Natural killer cell (primary cell): ENCODE measurements at places on chromosomes 13 and 19.

DNA sequence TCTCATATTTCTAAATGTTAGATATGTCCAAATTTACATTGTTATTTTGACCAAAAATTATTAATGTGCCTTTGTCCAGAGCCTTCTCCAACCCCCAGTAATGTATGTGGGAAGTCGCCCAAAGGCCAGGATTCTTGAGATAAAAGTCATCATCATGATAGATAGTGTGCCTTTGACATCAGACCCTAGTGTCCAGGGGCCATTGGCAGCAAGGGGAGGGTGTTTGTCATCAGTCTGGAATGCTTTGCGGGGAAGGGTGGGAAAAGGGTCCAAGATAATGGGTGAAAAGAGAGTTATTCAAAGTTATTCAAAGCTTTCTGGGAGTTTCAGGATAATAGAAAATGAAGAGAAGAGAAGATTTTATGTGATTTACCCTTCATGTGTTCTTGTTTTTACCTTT is 909.5 kb upstream of the GPC6 start:
- no peak for DNase-seq

DNA sequence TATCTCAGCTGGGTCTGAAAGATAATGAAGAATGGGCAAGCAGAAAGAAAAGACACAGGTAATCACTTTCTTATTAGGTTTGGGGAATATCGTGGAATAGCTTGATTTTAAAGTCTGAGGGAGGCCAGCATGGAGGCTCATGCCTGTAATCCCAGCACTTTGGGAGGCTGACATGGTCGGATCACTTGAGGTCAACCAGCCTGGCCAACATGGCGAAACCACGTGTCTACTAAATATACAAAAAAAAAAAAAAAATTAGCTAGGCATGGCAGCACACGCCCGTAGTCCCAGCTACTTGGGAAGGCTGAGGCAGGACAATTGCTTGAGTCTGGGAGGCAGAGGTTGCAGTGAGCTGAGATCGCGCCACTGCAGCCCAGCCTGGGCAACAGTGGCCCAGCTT is 1.5 kb upstream of the PAFAH1B3 start:
- no peak for DNase-seq

GRCh38 chr19:1240925-1241324 is 626 bp upstream of the ATP5F1D start:
- DNase-seq = no peak

- DNase-seq = no peak
Observed at GRCh38 chr13:23579896-23580683, 9.9 kb downstream of the TNFRSF19 start.

DNA sequence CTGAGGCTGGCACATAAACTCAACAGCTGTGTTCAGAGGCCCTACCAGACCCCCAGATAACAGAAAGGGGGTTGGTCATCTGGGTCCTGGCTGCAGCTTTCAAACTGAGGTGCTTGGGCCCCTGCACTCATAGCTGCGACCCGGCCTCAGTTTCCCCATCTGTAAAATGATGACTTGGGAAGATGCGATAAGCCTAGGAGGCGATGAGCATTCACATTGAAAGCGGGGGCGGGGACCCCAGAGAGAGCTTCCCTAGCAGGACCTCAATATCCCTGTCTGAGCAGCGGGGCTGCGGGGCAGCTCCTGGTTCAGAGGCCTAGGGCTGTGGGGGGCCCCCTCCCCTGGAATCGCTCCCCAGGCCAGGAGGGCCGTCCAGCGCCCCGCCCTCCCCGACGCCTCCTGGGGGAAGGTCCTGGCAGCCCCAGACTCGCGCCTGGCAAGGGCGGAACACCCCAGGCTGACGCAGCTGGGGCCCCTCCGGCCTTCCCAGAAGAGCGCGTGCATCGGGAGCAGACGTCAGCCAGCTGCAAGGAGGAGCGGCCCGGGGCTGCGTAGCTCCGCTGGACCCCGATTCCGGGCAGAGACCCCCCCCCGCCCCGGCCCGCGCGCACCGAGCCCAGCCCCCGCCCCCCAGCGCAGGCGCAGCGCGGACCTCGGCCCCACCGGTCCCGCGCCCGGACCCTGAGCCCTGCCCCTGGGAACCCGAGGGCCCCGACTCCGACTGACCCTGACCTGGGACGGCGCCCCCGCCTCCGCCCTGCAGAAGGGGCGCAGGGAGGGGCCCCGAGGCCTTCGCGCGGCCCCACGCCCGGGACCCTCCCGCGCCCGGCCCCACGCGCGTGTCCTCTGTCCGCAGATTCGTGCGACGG is 3.5 kb downstream of the FSTL3 start:
- DNase-seq = no peak

GRCh38 chr19:13069415-13070359 is 33.0 kb downstream of the LYL1 start:
- no peak for DNase-seq

DNA sequence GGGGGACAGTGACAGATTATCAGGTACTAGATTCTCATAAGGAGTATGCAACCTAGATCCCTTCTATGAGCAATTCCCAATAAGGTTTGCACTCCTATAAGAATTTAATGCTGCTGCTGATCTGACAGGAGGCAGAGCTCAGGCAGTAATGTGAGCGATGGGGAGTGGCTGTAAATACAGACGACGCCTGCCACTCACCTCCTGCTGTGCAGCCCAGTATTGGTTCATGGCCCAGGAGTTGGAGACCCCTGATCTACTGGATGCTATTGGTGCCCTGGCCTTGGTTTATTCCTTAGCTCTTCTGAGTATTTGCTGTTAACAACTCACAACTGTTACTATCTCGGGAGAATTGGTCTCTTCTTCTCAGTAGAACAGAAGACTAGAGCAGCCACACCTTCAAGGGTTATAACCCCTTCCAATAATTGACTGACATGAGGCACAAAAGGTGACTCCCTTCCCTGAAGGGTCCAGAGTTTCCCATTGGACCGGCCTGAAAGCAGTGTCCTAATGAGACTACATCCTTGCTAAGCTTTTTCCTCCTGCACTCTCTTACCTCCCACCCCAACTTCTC is 35.0 kb upstream of the RBM26 start:
- no peak for DNase-seq
